ENCODE measurements at places on chromosomes 3 and 15.
A peak's percentile ranks its signal among the peaks of the same experiment; 100 is the strongest.

DNA sequence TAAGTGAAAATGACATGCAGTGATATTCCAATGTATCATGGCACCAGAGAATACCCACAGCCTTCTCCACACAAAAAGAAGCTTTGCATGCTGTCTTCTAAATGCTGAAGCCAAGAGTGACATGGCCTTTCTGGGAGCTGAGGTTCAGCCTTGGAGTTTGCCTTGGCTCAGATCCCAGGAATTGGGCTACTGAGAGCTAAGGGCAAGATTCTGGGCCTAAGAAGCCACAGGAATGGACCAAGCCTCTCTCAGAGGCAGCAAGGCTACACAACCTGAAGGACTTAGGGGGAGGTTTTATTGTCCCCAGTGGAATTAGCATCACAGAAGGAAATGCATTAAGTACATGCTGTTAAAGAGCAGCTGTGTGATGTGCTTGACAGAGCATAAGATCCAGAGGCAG, 1078.5 kb downstream of the TUSC7 start:
- DNase-seq = peak; percentile 66

DNA sequence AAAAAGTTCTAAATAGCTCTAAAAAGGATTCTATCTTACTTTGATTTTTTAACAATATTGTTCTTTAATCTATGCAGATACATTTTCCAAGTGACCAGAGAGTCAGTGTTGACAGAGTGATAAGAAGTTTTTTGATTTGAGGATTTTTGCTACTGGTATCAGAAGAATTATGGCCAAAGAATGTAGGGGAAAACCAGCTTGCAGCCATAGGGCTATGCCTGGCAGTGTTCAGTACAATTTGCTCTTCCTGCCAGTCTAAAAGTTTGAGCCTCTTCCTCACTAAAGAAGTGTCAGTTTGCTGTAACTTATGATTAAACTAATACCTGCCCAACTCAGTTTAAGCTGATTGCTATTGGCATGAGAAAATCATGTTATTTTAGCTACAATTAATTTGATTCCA, 35.3 kb upstream of the FSIP1 start:
- DNase-seq = no peak

- DNase-seq = no peak
Measured at GRCh38 chr3:180362081-180362480, 239.9 kb upstream of the TTC14 start.

DNA sequence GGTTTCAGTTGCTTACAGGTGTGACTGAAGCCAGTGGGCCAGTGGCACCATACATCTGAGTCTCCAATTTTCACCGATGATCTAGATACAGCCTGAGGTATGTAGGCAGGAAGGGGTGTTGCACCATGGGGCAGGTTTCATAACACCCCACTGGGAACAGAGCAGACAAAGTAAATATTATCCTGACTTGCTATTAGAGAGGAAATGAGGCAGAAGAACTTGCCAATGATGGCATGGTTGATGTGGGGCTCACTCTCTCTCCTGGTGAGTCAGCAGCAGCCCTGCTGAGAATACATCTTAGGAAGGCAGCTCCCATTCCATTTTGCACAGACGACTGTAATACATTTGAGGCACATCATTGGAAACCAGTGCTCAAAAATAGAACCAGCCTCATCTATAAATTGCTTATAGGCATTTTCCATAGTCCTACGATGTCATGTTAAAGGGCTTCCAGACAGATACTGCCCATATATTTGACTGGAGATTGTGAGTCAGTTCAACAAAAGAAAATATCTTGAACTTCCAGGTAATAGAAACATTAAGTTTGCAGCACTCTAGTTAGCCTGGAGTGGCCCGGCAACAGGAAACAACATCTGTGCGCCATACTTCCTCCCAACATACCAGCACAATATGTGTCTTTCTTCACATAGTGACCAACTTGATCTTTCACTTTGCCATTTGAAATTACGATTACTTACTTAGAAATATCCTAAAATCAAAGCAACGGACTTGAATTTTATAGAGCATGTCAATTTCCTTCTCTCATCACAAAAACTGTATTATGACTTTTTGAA, 175.5 kb downstream of the NECTIN3 start:
- no peak for DNase-seq

DNA sequence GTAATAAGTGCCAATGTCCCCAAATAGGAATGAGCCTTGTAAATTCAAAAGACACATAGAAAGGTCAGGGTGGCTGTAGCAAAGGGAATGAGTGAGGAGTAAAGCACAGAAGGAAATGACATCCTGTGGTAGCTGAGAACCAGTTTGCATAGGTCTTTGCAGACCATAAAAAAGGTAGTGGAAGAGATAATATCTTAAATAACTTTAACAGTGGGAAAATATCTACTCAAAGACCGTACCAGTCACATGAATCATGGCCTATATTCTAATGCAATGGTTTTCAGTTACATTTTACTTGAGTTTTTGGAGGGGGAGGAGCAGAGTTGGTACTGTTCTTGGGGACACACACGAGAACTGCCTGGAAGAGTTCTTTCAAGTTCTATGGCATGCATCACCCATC, 297.3 kb upstream of the ADAMTS9 start:
- no peak for DNase-seq

GRCh38 chr15:33074942-33075341, 119.6 kb downstream of the FMN1 start:
- no peak for DNase-seq

- peak; percentile 88 for DNase-seq
Measured at GRCh38 chr3:16482770-16483531, 30.5 kb downstream of the RFTN1 start.

GRCh38 chr3:189099031-189099471, 72.7 kb upstream of the TPRG1 start:
- no peak for DNase-seq

- no peak for DNase-seq
Measured at GRCh38 chr3:174777813-174778212, 81.3 kb upstream of the NAALADL2 start.

DNA sequence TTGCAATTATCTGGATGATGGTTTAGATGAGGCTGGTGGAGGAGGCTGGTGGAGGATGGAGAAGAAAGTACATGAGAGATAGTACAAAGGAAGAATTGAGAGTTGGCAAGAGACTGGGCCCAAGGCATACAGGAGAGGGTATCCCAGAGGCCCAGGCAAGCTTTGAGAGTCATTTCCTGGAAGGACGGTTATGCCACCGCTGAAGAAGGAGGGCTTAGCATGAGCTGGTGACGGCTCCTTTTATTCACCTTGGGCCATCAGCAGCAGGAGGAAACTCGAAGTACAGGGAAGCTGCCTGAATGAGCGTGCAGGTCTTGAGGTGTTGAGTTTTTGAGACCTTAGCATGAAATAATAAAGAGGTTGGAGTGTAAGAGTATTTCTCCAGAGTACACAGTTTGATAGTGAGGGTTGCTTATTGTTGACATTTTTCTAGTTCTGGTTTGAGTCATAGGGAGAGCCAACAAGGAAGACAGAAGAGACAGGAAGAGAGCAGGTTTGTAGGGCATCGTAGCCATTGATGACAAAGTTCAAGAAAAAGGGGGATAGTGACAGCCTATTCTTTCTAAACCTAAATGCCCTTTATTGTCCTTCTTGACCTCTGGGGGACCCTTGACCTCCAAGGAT, 13.8 kb downstream of the THSD4 start:
- DNase-seq = no peak

DNA sequence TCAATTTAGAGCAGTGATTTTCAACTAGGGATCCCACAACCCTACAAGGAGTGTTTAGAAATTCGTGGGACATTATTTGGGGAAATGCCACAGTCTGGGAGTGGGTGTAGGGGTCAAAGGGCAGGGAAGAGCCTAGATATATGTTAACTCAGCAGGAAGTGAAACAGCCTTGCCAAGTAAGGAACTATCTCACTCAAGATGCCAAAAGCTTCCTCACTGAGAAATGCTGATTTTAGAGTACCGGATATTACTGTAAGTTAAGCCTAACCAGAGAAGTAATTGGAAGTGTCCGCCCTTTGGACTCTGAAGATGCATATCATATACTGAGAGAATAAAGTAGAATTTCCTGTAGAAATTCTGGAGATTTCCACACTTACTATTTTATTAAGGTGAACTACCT, 158.6 kb downstream of the BBX start:
- no peak for DNase-seq

DNA sequence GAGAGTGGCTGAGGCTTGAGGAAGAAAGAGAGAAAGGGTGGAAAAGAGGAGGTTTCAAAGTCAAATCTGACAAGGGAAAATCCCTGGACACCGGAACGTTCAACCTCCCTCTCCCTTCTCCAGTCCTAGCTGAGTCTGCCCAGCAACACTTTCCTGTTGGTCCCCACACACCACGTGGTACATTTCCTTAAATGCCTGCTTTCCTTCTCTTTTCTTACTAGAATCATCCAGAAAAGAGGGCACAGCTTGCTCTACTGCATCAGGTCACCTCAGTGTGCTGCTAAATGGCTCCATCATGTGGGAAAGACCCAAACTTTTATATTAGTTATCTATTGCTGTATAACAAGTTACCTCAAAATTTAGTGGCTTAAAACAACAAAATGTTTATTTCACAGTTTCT, 181.2 kb downstream of the NECTIN3 start:
- no peak for DNase-seq

DNA sequence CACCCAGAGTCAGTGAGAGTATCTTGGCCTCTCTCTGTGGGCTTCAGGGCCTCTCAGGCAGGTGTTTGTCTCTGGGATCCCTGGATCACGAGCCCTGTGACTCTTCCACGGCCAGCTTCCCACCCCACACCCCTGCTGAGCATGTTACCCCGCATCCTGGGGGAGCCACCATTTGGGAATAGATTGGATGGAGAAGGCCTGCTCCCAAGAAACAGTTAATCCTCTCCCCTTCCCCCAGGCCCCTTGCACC, 15.5 kb upstream of the SRP14 start:
- DNase-seq = no peak

DNA sequence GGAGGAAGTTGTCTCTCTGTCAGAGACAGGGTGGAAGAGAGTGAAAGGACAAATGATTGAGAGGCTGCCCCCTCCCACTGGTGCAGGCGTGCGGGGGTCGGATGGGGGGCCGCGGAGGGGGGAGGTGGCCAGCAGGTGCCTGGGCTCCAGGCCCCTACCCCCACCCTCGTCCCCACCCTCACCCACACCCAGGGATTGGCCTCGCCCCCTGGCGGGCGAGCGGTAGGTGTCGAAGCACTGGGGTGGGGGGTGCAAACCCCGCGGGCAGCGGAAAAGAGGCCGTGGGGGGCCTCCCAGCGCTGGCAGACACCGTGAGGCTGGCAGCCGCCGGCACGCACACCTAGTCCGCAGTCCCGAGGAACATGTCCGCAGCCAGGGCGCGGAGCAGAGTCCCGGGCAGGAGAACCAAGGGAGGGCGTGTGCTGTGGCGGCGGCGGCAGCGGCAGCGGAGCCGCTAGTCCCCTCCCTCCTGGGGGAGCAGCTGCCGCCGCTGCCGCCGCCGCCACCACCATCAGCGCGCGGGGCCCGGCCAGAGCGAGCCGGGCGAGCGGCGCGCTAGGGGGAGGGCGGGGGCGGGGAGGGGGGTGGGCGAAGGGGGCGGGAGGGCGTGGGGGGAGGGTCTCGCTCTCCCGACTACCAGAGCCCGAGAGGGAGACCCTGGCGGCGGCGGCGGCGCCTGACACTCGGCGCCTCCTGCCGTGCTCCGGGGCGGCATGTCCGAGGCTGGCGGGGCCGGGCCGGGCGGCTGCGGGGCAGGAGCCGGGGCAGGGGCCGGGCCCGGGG, at the start of gene KAT2B:
KAT2B (plus strand) TSS at position 682 of the 783 bp plus-strand sequence; CDS start at position 714, 32 bp downstream.
- peak; percentile 75 for DNase-seq
